Activated T-cell treated with anti-CD3 and anti-CD28 coated beads for 4 hours (primary cell): ENCODE measurements at places on chromosomes 11 and 22.

- no peak for DNase-seq
Observed at GRCh38 chr11:34029176-34029575, 22.4 kb upstream of the CAPRIN1 start.

DNA sequence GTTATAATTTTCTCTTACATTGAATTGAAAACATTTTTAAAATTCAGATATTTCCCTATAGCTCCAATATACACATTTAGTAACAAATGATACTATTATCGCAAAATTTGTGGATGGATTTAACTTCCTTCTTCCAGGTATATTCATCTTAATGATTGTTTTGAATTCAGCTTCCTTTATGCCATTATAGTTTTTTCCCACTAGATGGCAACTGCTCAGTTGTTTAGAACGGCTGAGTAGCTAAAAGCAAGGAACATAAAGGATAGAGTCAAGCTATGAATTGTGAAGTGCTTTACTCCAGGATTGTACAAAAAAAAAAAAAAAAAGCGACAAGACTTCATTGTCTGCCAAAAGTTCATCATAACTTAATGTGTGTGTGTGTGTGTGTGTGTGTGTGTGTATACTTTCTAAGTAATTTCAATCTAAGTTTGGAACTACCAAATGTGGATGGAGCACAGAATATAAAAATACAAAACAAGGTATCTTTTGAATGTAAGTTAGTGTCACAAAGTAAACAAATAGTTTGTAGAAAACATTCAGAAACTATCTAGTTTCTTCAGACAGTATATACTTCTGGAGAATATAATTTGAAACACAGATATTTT lies 846.4 kb downstream of the DLG2 start:
- DNase-seq: no peak

- no peak for DNase-seq
Observed at GRCh38 chr11:118157186-118157895, 4.7 kb upstream of the SCN4B start.

GRCh38 chr22:25127318-25127717 lies 72.3 kb upstream of the CRYBB3 start:
- DNase-seq: no peak

- no peak for DNase-seq
Observed at GRCh38 chr11:120532832-120533196, 21.3 kb downstream of the GRIK4 start.

GRCh38 chr11:34631737-34632104 lies 10.8 kb downstream of the EHF start:
- no peak for DNase-seq

DNA sequence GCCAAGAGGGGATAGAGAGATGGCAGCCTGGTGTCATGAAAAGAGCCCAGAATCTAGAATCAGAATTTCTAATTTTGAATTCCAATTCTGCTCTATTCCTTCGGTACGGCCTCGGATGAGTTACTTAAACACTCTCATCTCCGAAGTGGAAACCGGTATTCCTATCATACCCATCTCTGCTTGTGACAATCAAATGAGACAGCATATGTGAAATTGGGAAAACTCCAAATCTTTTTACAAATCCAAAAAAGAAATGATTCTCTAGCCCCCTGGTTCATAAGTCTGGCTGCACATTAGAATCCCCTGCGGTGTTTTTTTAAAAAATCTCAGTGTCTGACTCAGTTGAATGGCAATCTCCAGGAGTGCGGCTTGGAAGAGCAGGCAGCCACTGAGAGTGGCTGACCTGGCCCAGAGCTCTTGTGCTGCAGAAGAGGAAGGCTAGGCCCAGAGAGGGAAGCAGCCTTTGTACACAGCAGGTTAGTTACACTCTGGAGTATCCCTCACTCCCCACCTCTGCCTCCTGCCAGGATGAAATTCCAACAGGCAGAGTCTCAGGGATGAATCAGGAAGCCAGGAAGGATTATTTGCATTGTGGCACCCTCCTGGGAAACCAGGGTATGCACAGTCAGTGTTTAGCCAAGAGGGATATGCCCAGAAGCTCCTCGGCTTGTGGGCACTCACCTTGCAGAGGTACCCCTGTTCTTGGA lies 93.6 kb upstream of the ISX start:
- DNase-seq: no peak

- no peak for DNase-seq
Observed at GRCh38 chr22:23110922-23111527, 30.8 kb downstream of the RSPH14 start.

GRCh38 chr11:3745161-3745560 lies 52.2 kb downstream of the NUP98 start:
- DNase-seq: no peak

DNA sequence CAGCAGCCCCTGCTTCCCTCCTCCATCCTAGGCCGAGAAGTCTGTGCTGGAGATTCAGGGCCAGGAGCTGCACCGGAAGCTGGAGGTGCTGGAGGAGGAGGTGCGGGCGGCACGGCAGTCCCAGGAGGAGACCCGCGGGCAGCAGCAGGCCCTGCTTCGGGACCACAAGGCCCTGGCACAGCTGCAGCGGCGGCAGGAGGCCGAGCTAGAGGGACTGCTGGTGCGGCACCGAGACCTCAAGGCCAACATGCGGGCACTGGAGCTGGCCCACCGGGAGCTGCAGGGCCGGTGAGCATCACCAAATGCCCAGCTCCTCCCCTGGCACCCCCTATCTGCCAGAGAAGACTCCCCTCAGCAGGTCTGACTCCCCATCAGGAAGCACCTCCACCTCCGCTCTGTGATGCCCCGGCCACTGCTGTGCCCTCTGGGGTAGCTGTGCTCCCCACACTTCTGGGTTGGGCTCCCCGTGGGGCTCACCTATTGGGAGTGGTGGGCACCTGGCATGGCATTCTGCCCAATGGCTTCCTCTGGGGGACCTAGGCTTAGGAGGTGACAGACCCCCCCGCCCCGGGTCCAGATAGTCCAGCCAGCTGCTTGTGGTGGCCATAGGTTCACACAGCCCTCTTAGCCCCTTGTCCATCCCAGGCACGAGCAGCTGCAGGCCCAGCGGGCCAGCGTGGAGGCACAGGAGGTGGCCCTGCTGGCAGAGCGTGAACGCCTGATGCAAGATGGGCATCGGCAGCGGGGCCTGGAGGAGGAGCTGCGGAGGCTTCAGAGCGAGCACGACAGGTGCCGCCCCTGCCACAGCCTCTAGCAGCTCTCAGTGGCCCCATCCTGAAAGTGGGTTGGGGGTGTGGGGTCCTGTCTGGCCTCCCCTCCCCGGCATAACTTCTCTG lies 6.6 kb upstream of the RPS6KA4 start:
- no peak for DNase-seq

DNA sequence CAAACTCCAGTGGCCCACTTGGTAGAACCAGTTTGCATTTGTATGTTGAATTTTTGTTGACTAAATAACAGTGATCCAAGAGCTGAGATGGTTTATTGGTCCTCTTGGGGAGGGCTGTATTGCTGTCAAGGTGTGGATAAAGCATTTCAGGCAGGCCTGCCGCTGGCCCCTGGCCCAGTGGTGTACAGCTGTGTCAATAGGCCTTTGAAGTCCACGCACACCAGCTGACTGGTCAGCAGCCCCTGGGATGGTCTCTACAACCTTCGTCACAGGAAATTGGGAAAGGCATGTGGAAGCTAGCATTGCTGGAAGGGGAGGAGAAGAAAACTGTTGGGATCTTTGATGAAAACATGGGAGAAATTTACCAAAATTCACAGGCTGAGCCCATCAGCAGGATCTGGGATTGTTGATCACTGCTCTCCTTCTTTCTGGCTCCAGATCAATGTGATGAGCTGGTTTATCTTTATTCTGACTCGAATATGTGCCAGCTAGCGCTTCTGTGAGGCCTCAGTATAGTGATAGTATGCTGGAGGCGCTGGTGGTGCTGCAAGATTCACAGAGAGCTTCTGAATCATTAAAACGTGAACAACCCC lies 12.5 kb upstream of the E2F8 start:
- no peak for DNase-seq

DNA sequence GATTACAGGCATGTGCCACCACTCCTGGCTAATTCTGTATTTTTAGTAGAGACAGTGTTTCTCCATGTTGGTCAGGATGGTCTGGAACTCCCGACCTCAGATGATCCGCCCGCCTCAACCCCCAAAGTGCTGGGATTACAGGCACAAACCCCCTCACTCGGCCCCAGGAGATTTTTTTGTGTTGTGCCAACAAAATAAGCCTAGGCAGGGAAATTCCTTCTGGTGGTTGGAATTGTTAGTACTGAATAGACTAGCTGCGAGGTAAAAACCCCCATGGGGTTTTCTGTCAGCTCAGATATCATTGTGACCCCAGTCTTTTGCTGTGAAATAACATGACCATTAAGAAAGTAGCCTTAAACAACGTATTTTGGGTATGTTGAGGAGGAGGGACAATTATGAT lies 144.9 kb downstream of the BCR start:
- DNase-seq: no peak

- no peak for DNase-seq
Observed at GRCh38 chr11:8533332-8533731, 60.7 kb downstream of the STK33 start.

- no peak for DNase-seq
Observed at GRCh38 chr22:50182176-50183081, 3.3 kb upstream of the TRABD start.

DNA sequence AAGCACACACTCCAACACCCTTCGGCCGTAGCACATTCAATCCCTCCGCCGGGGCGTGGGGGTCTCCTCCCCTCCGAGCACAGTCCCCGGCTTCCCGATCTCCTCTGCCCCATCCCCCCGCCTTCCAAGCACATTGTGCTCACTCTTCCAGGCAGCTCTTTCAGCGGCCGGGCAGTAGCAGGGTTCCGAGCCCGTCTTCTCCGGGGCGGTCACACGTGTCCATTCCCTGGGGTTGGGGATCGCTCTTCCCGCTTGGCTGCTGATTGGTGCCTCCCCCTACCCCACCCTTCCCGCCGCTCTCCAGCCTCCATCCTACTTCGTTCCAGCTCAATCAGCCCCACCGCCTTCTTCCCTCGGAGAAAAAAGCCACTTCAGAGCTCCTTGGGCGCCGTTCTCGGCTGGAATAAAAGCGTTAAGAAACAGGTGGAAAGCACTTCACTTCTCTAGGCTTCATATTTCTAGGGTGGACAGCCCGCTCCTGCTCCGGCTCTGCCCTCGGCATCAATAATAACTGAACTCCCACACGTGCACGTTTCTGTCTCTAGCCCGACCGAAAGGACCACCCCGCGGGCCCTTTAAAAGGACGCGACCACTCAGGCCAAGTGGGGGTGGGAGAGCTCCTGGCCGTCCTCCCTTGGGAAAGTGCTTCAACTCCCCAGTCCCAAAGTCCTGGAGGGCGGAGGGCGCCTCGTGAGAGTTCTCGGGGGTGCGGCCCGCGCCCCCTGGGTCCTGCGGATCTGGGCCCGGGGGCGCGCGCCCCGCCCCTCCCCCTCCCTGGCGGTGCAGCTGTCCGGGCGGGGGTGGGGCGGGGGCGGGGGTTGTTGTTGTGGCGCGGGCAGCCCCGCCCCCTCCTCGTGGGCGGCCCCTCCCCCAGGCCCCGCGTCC lies 464 bp upstream of the CECR2 start:
- no peak for DNase-seq

- no peak for DNase-seq
Observed at GRCh38 chr11:66691311-66691980, 13.8 kb upstream of the RBM4B start.

DNA sequence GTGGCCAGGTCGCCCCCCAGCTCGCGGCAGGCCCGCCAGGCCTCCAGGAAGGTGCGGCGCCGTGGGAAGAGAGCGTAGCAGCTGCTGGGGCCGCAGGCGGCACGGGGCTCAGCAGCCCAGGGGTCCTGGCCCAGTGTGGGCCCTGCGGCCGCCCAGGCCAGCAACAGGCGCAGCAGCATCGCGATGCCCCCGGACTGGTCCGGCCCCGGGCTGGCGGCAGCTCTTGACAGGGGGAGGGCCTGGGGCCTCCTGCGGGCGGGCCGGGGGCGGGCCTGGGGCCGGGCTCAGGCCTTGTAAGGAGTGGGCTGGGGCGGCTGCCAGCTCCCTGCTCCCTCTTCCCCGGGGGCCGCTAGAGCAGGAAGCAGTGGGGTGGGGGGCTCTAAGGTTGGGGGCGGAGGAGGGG lies at the start of gene CD248:
CD248 (minus strand) TSS at position 196 of the 403 bp plus-strand sequence; CDS start at position 179, 17 bp downstream.
- no peak for DNase-seq

DNA sequence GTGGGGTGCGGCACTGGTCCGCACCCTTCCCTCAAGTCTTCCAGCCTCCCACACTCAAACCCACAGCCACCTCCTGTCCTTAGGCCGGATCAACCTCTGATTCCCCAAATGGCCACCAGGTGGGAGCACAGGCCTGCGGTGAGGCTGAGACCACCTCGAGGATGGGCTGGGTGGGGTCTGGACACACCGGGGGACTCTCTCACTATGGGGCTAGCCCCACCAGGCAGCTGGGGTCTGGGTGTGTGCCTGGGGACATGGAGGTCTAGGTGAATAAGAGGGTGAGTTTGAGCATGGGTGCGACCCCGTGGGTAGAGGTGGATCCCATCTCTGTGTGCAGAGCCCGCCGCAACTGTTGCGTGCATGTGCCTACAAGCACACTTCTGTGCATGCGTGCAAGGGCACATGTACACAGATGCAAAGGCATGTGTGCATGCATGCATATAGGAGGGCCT lies 32.6 kb downstream of the MYO18B start:
- DNase-seq: no peak

- no peak for DNase-seq
Observed at GRCh38 chr11:73946798-73947458, 3.9 kb upstream of the DNAJB13 start.

GRCh38 chr11:67687986-67688385 lies 13.6 kb upstream of the ALDH3B2 start:
- no peak for DNase-seq

- no peak for DNase-seq
Observed at GRCh38 chr11:76591416-76591815, 79.1 kb downstream of the LRRC32 start.

- DNase-seq: no peak
Observed at GRCh38 chr22:32712644-32713355, 88.7 kb upstream of the TIMP3 start.

DNA sequence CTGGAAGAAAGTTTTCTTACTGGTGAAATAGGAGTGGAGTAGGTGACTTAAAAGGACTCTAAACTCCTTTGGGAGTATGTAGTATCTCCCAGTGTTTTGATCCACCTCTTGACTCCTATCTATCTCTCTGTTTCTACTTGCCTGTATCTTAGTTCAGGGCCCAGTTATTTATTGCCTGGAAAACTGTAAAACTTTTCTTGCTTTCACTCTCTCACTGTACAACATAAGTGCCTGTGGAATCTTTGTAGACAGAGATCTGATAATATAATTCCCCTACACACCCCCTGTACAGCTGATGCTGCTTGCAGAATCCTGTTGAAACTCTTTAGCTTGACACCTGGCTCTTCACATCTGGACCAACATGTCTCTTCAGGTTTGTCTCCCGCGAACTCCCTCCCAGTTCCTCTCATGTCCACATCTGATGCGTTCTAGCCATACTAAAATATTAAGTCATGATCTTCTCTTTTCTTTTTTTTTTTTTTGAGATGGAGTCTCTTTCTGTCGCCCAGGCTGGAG lies 26.5 kb upstream of the SESN3 start:
- DNase-seq: no peak
